ENCODE measurements at places on chromosomes 3 and 15.

DNA sequence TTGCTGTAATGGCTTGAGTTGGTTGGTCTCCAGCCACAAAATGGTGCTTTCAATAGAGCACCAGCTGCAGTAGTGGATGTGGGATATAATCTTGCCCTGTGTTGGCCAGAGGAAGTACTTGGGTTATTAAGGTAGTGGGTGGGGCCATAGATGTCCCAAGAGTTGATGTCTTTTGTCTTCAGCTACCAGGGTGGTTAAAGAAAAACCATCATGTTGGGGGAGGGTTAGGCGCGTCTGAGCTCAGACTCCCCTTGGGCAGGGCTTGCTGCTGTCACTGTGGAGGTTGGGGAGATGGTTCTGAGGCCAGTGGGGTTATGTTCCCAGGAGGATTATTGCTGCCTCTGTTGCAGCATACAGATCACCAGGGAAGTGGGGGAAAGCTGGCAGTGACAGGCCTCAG, 46.9 kb upstream of the GADL1 start:
- no peak for DNase-seq

DNA sequence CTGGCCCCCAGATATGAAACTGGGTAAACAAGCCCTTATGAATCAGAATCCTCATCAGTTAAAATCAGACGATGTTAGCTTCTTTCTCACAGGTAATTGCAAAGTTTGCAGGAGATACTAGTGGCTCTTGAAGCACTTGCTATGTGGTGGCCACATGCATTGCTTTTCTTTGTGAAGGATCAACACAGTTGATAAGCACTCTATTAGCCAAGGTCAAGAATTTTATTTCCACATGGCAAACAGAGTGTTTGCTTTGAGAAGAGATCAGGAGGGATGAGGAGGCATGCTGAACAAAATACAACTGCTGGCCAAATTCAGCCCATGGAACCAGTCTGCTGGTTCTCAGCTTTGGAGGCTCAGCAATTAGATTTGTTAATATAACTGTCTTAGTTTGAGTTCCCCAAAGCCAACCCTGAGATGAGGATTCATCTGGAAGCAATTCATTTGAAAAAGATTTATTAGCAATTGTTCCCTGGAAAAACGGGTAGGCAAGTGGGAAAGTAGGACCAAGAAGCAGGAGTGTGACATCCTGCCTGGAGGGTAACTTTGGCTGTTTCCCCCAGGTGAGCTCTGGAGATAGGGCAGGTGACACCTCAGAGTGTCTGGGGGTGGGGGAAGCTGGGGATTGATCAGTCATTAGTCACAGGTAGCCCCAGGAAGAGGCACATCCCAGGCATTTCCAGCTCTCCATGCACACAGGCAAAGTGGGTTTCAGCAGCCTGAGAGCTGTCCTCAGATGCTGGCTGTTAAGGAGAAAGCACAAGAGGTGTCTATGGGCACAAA, 180.3 kb downstream of the ABHD5 start:
- no peak for DNase-seq

DNA sequence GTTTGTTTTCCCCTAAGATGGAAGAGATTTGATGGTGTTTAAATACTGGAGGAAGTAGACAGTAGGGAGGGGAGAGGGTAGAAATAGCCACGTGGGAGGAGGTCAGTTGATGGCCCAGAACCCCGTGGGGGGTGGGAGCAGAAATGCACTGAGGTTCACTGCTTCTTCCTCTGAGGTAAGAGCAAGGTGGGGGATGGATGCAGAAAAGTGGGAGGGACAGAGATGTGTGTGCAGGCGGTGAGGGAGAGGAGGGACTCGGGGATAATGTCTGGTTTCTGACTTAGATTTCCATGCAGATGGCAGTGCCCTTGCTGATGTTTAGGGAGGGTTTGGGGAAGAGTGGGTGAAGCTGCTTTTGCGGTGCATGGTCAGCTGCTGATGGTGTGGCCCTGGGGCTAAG, 102.9 kb downstream of the ARNT2 start:
- no peak for DNase-seq

GRCh38 chr15:51681303-51681963, at the start of gene SCG3:
TSS of gene SCG3 (plus strand) at chr15:51681503. CDS start at chr15:51681756, 253 bp downstream.
- DNase-seq, result peak; percentile 45

DNA sequence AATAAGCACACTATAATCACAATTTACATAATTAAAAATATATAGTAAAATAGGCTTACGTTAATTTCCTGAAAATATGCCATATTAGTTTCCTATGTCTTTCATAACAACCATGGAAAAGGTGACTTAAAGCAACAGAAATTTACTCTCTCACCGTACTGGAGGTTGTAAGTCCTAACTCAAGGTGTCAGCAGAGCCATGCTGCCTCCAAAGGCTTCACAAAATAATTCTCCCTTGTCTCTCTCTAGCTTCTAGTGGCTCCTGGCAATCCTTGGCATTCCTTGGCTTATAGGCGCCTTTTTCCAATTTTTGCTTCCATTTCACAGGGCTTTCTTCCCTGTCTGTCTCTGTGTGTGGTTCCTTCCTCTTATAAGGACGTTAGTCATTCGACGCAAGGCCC, 7.6 kb downstream of the SI start:
- DNase-seq, result no peak

DNA sequence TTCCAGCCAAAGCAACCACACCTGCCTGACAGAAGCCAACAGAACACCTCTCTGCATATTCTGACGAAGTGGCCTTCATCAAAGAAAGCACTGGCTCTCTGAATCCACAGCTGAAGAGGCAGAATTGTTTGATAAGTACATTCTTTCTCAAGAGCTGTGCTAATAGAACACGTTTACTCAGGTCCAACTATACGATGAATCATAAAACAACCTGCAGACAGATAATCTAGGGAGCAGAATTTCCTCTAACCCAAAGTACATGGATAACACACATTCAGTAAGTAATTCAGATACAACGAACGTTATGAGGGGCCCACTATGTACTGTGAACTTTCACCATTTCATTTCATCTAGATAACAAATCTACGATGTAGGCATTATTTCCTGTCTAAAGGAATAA, 25.4 kb downstream of the ALDH1A2 start:
- DNase-seq, result no peak

GRCh38 chr15:48717458-48717857, 71.9 kb upstream of the FBN1 start:
- DNase-seq, result no peak

GRCh38 chr3:58217209-58217811, 6.5 kb upstream of the DNASE1L3 start:
- peak; percentile 81 for DNase-seq

GRCh38 chr3:10498271-10498670, 7.1 kb downstream of the ATP2B2 start:
- DNase-seq, result no peak

GRCh38 chr15:100330629-100331215, 11.1 kb downstream of the ADAMTS17 start:
- DNase-seq, result no peak

- no peak for DNase-seq
These were observed 170.9 kb downstream of the EPHB1 start for GRCh38 chr3:134965865-134966481.

Measured in myocyte (in vitro differentiated cells).